ENCODE measurements at places on chromosomes 13 and 19.

DNA sequence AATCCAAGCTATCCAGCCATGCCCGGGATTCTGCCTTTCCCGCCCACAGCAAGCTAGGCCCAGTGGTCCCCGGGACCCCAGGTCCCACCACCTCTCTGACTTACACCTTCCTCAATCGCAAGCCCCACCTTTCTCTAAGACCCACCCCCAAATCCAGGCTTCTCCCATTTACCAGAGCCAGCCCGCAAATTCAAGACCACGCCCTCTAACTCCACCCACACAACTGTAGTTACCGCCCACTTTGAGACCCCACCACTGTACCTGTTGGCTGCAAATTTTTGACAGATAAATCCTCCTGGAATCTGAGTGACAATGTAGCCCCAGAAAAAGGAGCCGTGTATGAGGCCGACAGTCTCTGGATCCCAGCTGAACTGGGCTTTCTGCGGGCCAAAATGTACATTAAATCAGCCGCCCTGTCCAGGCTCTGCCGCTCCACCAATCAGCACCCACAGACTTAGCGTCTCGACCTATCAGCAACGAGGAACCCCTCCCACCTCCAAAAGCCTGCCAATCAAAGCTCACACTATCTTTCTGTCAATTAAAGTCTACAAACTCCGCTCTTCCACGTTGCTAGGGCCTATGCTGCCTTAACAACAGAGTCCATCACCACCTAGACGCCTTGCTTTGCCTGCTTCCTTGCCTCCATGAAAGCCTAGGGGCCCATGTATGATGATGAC lies 6.3 kb downstream of the SLC17A7 start:
- no peak for DNase-seq

GRCh38 chr13:37395544-37395943 lies 203.0 kb downstream of the POSTN start:
- DNase-seq: no peak

DNA sequence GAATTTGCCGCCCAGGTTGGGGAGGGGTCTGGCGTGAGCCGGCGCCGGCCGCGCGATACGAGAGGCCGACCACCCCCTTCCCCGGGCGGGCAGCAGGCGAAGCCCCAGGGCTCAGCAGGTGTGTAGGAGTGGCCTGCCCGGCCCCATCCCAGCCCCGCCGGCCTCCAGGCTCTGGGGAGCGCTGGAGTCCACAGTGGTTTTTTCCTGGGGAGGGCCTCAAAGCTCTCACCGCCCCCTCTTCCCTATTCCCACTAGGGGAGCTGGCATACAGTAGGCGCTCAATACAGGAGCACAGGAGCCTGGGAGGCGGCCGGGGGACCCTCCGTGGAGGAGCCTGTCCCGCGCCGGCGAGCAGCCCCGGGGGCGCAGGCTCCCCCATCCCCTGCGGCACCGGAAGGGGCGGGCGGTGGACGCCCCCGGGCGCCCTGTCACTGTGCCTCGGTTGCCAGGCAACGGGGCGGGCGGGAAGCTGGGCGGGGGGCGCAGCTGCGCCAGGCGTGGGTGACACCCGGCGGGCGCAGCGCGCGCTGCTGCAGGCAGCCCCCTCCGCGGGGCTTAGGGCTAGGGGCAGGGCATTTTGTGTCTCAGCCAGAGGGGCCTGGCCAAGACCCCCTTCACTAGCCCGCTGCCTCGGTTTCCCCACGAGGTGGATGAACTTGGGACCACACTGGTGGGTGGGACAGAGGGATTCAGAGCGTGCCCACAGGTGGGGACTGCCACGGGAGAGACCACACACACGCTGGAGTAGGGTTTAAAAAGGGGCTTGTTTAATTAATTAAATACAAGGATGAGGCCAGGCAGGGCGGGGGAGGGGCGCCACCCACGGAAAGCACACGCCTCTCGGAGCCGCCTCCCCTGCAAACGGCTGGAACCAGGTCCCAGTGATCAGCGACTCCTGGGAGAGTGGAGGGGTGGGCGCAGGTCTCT lies 3.6 kb upstream of the REXO1 start:
- no peak for DNase-seq

DNA sequence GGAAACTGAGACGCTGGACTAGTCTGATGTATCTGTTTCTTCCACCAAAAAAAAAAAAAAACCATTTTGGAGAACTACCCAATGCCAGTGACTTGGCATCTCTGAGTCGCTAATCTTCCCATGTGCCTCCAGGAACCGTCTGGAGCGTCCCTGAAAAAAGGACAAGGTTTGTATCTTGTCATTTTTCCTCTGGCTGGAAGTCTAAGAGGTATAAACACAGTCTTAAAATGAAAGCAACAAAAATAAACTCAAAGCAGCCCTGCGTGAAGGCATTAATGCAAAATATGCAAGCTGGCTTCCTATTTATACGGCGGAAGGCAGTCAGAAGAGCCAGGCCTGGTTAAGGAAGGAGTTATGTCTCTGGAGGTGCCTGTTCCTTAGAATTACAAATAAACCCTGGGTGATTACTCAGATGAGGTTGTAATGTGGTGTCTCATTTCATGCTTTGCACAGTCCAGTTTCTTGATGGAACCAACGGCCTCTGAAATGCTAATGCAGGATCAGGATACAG lies 20.3 kb downstream of the ACTN4 start:
- DNase-seq: peak; percentile 82

GRCh38 chr13:98778749-98779148 lies 26.3 kb upstream of the SLC15A1 start:
- DNase-seq: peak; percentile 60

GRCh38 chr19:17772172-17772571 lies 20.9 kb downstream of the FCHO1 start:
- no peak for DNase-seq

DNA sequence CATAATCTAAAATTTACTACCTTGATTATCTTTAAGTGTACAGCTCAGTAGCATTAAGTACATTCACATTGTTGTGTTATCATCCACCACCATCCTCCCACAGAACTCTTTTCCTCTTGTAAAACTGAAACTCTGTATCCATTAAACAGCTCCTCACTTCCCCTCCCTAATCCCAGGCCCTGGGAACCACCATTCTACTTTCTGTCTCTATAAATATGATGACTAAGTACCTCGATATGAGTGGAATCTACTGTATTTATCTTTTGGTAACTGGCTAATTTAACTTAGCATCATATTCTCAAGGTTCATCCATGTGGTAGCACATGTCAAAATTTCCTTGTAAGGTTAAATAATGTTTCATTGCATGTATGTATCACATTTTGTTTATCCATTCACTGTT lies 49.0 kb upstream of the POMP start:
- DNase-seq: peak; percentile 8

All from astrocyte of the hippocampus (primary cell).